Glomerular endothelial cell (primary cell): ENCODE measurements at places on chromosomes 5 and 9. TPM values are rescaled to one million over a fixed set of nuclear protein-coding genes. Genes with fewer than 3 reads are reported as not detected.

- DNase-seq = no peak
Measured at GRCh38 chr9:121023064-121023463, 27.0 kb downstream of the C5 start.

DOCK2 gene
- 1.2 and 1.5 TPM in 2 replicates for total RNA-seq

RASGEF1C gene
- total RNA-seq = not detected in 2 replicates

DNA sequence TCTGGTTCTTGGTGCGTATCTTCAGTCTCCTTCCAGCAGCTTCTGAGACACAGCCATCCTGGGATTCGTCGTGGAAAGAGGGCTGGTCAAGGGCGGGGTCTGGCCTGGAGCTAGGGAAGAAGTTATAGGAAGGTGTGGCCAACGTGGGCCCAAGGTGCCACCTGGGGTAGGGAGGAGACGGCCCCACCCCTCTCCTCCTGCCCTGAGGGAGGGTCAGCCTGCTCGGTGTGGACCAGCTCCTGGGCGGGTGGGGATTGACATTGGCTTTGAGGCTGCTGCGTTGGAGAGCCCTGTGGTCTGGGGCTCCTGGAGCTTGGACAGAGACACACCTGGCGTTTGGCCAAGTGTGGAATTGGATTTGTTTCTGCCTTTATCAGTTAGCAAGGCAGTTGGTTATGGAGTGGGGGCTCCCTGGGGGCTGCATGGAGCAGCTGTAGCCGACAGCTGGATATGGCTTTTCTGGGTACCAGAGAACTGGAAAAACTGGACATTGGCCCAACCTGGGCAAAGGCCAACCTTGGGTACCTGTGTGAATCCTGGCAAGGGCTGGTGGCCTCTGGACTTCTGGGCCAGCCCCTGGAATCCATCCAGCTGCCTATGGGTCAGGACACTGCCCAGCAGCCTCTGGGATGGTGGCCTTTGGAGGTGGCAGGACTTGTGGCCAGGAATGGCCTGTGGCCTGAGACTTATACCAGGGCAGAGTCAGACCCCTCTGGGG lies 75.7 kb upstream of the PPP1R26 start:
- DNase-seq = no peak

DNA sequence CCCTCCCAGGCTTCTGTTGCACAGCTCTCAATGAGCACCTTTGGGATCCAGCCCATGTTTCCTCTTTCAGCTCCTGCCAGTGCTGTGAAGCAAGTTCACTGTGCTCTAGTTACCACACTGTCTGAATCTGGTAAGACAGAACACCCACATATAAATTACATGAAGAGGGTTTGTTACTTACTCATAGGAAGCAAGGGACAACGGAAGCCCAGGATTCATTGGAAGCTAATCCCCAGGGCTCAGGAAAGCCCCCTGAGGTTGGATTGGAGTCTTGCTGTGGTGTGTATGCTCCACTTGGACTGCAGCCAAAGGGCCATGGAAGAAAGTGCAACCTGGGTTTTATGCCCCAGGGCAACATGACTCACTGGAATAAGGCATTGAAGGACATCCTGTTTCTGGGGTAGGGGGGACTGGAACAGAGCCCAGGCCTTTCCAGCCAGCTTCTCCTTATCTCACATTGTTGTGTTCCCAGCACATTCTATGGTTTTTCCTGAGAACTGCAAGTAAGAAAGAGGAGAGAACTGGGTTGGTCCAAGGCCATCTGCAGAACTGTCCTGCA lies 15.6 kb upstream of the CLK4 start:
- peak; percentile 64 for DNase-seq

OR1J2 gene
- total RNA-seq = not detected in 2 replicates

DNA sequence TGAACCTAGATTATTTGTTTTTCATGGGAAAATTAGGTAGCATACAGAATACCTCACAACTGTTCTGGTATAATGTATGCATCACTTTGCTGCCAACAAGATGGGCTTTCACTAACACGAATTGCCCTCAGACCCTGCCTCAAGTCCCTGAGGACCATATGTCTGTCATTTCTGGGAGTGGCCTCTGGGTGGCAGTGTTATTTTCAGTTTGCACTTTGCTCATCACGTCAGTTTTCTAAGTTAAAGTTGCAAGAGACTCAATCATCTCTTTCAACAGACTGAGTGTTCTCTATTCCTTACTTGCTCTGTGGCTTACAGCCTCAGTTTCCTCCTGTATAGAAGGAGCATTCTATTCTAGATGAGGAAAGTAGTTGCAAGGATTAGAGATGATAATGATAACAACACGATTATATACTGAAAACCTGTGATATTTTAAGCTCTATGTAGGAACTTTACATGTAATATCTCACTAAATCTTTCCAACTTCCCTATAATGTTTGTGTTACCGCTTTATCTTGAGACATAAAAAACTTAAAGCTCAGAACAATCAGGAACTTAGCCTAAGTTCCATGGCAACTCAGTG lies 55.7 kb downstream of the TSSK1B start:
- no peak for DNase-seq

- DNase-seq = no peak
Measured at GRCh38 chr9:108041551-108041950, 552.0 kb upstream of the KLF4 start.

DNA sequence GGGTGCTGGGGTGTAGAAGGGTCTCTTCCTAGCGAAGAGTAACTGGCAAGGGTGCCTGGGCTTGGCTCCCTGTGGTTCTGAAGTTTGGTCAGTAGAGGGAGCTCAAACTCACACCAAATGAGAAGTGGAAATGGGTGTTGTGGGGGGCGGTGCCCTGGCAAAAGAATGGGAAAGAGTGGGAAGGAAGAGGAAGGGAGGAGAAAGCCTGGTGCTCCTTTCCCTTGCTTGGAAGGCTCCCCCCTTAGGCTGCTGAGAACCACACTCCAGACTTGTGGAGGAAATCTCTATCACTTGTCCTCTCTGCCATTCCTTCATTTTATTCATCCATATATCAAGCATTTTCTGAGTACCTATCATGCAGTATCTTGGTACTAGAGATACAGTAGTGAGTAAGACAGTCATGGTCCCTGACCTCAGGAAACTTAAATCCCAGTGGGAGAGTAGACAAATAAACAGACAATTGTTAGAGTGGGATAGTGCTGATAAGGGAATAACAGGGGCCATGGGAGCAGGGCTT lies 13.0 kb downstream of the SLC4A9 start:
- no peak for DNase-seq

GRCh38 chr5:146721073-146721815 lies 157.3 kb downstream of the PPP2R2B start:
- DNase-seq = no peak

GRCh38 chr9:32839013-32839885 lies 55.9 kb downstream of the TMEM215 start:
- no peak for DNase-seq

DNA sequence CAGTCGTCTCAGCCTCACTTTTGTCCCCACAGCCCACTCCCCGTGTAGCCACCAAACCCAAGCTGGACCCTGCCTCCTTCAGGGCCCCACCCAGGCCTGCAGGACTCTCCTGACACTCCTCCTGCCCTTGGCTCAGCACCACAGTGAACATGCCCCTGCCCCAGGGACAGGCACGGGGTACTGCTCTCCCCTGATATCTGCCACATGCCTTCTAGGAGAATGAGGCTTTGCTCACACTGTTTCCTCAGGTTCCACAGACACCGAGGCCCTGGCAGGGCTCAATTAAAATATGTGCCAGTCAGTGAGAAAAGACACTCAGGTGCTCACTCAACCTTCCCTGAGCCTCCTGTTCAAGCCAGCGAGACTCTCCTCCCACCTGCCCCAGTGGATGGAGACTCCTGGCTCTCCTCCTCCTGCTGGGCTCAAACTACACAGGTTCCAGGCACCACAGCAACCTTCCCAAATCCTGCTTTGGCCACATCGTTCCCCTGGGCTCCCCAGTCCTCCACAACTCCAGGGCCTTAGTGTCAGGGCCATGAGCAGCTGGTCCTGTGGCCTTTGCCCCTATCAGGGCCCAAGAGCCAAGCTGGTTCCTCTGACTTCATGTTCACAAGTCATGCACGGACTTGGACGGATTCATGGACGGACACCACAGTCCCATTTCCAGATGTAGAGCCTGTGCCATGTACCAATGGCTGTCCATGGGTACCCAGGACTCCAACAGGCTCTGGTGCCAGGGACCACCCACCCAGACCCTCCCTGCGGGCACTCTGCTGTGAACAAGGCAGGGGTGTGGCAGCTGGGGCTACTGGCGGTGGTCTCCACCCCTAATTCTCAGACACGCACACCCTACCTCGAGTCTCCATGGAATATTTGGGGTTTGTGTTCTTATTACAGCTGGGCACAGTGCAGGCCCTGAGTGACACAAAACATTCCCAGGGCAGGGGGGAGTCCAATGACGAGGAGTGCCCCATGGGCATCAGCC lies 36.6 kb downstream of the BICD2 start:
- no peak for DNase-seq

GRCh38 chr5:73115399-73116051 lies 4.8 kb upstream of the TMEM171 start:
- no peak for DNase-seq

- no peak for DNase-seq
Measured at GRCh38 chr5:35781181-35781790, 75.4 kb upstream of the IL7R start.

DNA sequence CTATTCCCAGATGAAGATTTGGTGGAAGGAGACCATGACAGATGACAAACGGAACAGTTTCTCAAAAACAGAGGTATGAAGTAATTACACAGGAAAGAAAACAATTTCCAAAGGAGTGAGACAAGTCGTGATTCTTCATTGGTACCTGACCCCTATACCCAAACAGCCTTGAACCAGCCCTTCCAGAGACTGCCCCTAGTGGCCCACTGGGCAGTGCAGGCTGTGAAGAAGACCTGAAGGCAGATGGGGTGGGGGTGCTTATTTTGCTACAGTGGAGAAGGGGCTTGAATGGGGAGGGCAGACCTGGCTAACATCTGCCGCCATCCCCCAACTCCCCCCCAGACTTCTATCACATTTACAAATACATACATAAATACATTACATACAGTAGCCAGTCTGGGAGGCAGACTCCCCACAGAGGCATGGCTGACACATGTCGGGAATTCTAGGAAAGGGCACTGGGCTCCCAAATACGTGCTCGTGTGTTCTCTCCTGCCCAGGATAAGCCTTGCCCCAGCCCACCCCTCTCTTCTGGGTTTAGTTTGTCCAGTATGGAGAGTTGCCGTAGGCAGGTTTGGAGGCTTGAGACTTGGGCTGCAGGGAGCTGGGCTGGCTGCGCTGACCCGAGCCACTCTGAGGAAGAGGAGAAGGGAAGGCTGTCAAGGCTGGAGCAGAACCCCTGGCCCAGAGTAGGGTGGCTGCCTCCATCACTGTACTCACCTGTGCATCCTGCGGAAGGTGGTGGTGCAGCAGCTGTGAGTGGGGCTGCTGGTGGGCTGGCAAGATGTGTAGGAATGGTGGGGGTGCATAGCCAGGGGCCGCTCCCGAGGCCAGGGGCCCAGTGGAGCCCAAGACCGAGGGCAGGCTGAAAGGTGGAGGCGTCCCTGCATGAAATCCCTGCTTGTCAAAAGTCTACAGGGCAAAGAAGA lies 105.3 kb downstream of the UBE2R2 start:
- DNase-seq = no peak

GRCh38 chr5:96876292-96876850 lies at the start of gene ERAP2:
TSS of gene ERAP2 (plus strand) at chr5:96876500. CDS start at chr5:96879686, 3,186 bp downstream.
- no peak for DNase-seq

- no peak for DNase-seq
Measured at GRCh38 chr5:5079876-5080275, 60.3 kb upstream of the ADAMTS16 start.

GRCh38 chr5:141084487-141084989 lies 9.9 kb upstream of the PCDHB2 start:
- peak; percentile 3 for DNase-seq

GRCh38 chr9:81377921-81378320 lies 311.4 kb downstream of the TLE1 start:
- DNase-seq = no peak

DMGDH gene
- total RNA-seq = 1.1 TPM in 1 of 2 replicates, not detected in the other

DNA sequence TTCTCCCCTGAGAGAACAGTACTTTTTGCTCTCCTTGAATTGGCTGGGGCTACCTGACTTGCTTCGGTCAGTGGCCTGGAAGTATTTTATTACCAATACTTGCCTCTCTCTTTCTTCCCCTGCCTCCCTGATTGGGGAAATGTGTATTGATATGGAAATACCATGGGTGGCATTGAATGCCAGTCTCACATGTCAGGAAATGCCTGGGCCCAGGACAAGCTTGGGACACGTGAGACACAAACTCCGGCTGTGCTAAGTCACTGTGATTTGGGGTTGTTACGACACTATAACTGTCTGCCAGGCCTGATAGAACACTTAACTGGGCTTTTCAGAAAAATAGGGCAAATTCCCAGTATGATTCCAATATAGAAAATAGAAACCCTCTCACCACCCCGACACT lies 238.3 kb downstream of the GADD45G start:
- no peak for DNase-seq

ACSL6 gene
- not detected in 2 replicates for total RNA-seq

- DNase-seq = no peak
Measured at GRCh38 chr5:14339468-14339867, 196.3 kb downstream of the TRIO start.

GRCh38 chr9:90074316-90074962 lies 469.6 kb downstream of the GADD45G start:
- DNase-seq = no peak

GRCh38 chr9:76649894-76650293 lies 114.3 kb upstream of the PCA3 start:
- DNase-seq = no peak

C7 gene
- 0.12 TPM in 1 of 2 replicates, not detected in the other for total RNA-seq

BRINP1 gene
- 0.12 TPM in 1 of 2 replicates, not detected in the other for total RNA-seq

WDR38 gene
- not detected in 2 replicates for total RNA-seq

GRCh38 chr9:93236541-93237206 lies 52.7 kb downstream of the WNK2 start:
- no peak for DNase-seq

DNA sequence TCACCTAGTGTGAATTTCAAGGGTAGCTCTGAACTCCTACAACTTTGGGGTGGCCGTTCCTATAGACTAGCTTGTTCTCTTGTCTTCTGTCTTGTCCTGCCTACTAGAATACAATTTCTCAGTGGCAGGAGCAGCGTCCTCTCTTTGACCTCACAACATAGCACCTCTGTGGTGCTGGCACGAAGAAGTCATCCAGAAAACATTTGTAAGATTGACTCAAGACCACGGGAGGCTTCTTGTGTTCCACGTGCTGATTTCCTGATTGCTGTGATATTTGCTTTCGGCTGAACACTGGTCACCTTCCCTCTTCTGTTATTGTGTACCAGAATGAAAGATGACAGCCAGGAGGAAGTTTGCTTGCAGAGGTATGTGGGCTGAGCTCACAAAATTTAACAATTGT lies 27.0 kb downstream of the SLC1A1 start:
- no peak for DNase-seq

DNA sequence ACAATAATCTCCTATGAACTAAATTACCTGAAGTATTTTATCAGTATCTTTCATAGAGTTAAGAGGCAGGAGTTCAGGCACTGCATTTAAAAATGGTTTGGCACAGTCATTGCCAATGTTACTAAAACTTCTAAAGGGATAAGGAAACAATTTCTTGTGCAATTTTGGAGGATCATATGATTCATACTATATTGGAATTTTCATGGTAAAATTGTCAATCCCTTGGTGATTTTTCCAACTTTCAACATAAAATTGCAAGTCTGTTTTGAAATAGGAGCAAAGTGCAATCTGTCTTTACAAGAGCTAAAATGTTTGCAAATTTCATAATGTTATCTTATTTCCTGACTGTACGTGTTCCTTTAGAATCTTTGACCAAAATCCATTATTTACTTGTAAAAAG lies 211.1 kb downstream of the DMRTA1 start:
- no peak for DNase-seq

DBH gene
- not detected in 2 replicates for total RNA-seq

- DNase-seq = no peak
Measured at GRCh38 chr9:69431203-69431602, 106.2 kb downstream of the ENTREP1 start.

GRCh38 chr5:593511-593910 lies 18.6 kb upstream of the CEP72 start:
- no peak for DNase-seq

NR5A1 gene
- total RNA-seq = not detected in 2 replicates

IFNK gene
- total RNA-seq = not detected in 2 replicates

TMEM174 gene
- not detected in 2 replicates for total RNA-seq
